ENCODE measurements at places on chromosomes 7 and 10. TPM values are rescaled to one million over a fixed set of nuclear protein-coding genes. Genes with fewer than 3 reads are reported as not detected.

GRCh38 chr10:72109636-72110157, 21.3 kb upstream of the SPOCK2 start:
- DNase-seq: no peak
- H3K4me3 ChIP-seq: peak overlapping the region; percentile 23
- no peaks in the 10 kb centered on the region for H3K36me3 ChIP-seq
- H3K27ac ChIP-seq: peak overlapping the region; percentile 69
- peaks cover 54% of the 10 kb centered on the region for H3K4me1 ChIP-seq

- no peak overlapping the region for H3K4me3 ChIP-seq
- H3K36me3 ChIP-seq: no peaks in the 10 kb centered on the region
- no peaks in the 10 kb centered on the region for H3K27me3 ChIP-seq
- H3K27ac ChIP-seq: no peak overlapping the region
These were observed 677.1 kb downstream of the PARD3 start for GRCh38 chr10:34137955-34138354.

DNA sequence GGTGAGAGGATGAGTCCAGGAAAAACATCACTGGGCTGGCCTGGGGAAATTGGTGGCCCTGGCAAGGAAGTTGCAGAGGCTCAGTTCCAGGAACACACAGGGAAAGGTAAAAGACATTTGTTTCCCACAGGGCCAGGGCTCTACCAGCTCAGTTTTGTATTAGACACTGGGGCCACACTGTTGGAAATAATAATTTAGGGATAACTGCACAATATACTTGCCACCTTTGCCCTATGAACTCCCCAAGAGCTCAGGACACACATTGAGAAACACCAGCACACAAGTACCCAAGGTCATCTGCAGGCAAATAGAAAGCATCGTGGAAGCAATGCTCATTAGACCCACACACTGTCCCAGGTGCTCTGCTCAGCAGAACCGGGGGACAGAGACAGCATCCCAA, 617.6 kb downstream of the PTPRN2 start:
- no peak overlapping the region for H3K4me3 ChIP-seq
- H3K27me3 ChIP-seq: peaks cover 4% of the 10 kb centered on the region
- DNase-seq: no peak

DNA sequence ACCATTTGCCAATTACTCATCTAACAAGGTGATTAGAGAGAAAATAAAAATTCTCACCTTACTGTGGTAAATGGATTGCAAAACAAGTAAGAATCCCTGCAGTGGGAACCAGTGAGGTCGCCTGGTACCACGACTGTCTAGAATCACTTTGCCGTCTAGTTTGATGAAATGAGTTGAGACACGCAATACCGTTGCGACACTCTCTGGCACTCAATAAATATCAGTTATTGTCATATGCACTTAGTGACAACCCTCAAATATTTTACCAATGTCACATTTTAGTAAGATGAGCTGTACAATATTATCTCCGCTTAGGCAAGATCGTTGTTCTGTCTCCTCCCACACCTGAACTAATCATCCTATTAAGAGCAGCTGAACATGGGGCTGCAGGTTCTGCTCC, 114.4 kb upstream of the ADARB2 start:
- no peaks in the 10 kb centered on the region for H3K4me1 ChIP-seq
- H3K36me3 ChIP-seq: no peaks in the 10 kb centered on the region
- H3K4me3 ChIP-seq: no peak overlapping the region
- H3K27ac ChIP-seq: no peak overlapping the region
- peaks cover 3% of the 10 kb centered on the region for H3K27me3 ChIP-seq

GRCh38 chr10:129969911-129970464, 5.9 kb upstream of the EBF3 start:
- H3K4me1 ChIP-seq: peaks cover 25% of the 10 kb centered on the region
- no peak overlapping the region for H3K27ac ChIP-seq
- no peak for DNase-seq

CALHM3 gene
- not detected for total RNA-seq

RASSF4 gene
- 1.4 TPM for total RNA-seq

ACSL5 gene
- total RNA-seq: 14.1 TPM

GJD4 gene
- total RNA-seq: not detected

Data from CD4-positive, alpha-beta T cell (primary cell).